ENCODE measurements at places on chromosomes 12 and 14.
A peak's percentile ranks its signal among the peaks of the same experiment; 100 is the strongest.

- no peak for DNase-seq
Observed at GRCh38 chr12:9669019-9669326, 540 bp upstream of the CLEC2D start.

DNA sequence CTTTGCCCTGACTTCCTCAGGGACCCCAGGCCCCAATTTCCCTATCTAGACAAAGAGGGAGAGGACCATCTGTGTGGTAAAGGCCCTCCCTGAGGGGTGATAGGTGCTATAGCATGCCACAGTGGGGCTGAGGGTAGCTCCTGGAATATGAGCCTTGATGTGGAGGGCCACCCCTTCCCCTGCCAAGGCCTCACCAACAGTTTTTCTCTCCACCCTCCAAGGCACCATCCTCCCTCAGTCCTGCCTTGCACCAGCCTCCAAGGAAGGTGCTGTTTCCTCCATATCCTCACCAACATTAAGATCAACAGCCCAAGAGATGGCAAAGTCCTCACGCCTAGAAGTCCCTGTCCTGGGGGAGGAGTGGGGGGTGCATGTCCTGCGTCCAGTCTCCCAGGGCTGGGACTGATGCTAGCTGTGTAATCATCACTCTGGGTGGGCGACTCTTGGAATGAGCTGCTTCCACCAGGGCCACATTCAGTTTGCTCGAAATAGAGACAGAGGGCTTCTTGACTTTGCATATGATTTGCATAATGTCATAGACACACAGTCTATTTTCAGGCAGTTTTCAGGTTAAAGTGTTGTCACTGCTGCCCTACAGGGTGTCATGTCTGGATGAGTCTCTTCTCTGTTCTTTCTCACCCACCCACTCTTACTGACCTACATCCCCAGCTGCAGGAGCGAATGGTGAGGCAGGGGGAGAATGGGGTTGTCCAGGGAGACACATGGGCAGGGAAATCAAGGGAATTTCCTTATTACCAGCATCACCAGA lies 17.4 kb downstream of the ACVRL1 start:
- no peak for DNase-seq

GRCh38 chr14:33897382-33897781 lies 53.5 kb downstream of the EGLN3 start:
- no peak for DNase-seq

GRCh38 chr14:77903221-77903620 lies 103.3 kb downstream of the ADCK1 start:
- no peak for DNase-seq

DNA sequence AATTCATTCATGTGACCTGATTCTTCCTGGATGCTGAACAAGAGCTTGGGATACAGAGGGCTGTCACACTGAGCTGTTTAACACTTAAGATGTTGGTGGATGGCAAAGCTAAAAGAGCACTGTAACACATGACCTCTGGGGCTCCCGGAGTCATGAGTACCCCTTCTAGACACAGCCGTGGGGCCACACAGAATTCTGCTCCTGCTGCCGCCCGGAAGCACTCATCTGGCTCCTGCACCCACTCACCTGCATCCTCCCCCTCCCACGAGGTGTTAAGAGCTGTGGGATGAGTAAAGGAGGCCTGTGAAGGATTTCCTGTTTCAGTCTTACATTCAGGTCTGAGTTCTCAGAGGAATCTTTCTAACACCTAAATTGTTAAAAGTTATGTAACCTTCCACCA lies 78.0 kb upstream of the SSTR1 start:
- no peak for DNase-seq

DNA sequence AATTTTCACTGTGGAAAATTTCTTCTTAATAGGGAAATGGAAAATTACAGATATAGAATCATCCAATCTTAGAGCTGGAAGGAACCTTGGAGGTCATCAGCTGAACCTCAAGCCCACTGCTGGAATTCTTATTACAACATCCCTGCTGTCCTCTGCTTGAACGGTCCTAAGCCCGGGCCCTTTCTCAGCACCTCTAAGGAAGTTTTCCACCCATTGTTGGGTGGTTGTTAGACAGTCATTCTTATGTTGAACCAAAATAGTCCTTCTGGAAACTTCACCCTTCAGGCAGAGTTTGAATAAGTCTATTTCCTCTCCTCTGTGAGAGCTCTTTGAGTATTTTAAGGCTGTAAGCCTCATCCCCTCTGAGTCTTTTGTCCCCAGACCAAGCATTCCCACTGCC lies 70.7 kb downstream of the ZFP36L1 start:
- DNase-seq = no peak

DNA sequence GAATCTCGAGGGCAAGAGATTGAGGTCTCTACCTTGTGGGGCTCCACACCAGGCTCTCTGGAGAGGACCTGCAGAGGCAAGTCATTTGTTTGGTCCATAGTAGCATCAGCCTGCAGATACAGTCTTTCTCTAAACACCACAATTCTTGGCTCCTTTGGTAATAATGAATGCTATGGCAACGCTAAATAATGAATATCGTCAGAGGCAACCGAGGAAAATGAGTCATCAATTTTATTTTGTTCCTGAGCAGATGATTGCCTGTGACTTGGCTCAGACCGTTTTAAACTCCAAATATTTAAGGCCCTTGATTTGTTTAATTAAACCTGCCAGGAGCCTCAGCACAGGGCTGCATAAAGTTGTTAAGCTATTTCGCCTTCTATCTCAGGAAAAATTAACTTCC lies 924.1 kb upstream of the TMEM132C start:
- DNase-seq = no peak

DNA sequence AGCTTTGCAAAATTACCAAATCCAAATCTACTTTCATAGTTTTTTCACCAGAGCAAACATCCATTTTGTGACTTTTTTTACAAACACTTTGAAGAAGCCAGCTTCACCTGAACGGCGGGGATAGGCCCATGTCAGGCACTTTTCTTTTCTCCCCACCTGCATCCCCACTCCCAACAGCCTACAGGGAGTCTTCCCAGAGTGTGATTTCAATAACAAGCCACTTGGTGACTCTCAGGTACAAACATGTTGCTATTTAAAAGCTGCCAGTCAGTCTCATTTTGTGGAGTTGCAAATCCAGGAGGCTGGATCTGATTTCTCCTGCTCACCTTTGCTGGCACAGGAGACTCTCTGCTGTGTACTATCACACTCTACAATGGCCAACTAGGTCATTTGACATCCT lies 285.5 kb downstream of the KCNH5 start:
- no peak for DNase-seq

- DNase-seq = no peak
Observed at GRCh38 chr12:89418228-89418910, 66.1 kb upstream of the DUSP6 start.

- no peak for DNase-seq
Observed at GRCh38 chr12:28192125-28192524, 1.9 kb downstream of the CCDC91 start.

GRCh38 chr14:66493750-66494149 lies 7.6 kb downstream of the CCDC196 start:
- DNase-seq = no peak

DNA sequence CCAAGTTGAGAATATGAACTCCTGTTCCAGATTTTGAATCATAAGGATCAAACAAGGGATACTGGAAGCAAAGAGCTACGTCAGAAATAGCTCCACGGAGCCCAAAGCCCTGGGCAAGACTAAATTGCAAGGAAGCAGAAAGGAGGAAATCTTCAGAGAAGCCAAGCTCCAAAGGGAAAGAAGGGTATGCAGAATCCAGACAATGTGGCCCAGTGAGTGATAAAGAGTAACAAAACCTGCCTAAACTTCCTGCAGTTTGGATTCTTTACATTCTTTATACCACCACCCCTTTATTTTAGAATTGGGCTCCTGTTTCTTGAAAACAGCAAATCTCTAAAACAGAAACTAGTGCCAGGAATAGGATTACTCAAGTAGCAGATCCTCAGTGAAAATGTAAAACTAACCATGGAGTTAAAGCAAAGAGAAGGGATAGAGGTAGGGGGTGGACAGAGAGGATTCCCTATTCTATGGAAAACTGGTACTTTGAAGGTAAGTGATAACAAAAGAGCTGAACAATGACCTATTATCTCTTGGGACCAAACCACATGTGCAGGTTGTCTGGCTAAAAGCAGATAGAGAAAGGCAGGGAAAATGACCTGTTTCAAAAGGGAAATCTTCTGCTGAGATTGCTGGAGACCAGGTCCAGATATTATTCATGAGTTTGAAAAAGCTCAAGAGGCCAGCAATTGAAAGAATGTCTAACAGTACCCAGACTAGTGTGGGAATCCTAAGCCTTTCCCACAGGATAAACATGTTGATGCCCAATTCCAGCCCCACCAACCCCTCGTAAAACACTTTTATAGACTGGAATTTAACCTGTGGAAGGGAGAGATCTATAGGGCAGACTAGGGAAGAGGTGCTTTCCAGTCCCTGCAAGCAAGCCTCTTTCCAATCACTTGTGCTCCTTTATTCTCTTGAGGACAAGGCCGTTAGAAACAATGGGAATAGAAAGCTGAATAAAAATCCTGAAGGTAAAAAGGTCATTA lies 24.5 kb downstream of the MBIP start:
- DNase-seq = no peak

GRCh38 chr14:97930166-97930565 lies 1133.0 kb downstream of the VRK1 start:
- DNase-seq = no peak

DNA sequence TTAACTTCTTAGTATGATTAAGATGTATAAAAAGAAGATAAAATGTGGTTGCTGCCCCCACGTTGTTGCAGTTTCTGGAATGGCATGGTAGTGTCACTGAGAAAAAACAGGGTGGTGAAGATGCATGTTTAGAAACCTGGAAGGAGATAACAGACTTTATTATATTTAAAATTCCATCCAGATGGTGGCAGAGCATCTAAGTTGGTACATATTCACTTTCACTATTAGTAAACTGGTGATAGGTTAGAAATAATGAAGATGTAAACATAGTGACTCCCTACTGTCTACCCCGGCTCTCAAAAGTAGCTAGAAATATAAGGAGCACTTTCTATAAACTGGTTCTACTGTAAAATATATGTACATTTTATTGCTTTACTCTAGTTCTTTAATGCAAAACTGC lies 279.3 kb downstream of the NPAS3 start:
- DNase-seq = no peak

DNA sequence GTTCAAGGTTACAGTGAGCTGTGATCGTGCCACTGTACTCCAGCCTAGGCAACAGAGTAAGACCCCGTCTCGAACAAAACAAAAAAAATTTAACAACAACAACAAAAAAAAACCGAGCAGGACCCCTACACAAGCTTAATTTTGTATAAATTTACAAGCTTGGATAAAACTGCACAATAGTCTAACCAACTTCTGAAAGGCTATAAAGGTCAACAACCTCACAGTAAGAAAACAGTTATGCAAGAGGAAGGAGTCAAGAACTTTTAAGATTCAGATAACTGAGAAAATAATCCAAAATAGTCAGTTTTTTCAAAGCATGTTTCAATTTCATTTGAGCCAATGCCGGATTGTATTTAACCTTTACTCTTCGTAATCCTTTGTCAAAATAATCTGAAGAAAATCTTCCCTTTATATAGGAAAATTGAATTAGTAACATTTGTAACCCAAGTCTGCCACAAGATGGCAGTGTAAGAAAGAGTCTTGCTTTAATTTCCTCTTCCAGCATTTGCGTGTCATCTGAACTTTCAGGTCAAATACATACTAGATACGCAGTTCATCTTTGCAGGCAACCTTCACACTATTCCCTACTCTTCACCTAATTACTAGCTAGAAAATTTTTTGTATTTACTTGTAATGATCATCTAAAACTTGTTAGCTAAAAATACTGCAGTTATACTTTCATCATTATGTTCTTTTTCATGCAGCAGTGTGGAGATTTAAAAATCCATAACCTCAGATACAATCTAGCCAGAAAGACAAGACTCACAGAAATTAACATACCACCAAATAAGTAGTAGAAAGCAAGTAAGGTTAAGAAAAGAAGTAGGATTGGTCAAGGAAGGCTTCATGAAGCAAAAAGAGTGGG lies 5.8 kb downstream of the CCNB1IP1 start:
- peak; percentile 21 for DNase-seq

DNA sequence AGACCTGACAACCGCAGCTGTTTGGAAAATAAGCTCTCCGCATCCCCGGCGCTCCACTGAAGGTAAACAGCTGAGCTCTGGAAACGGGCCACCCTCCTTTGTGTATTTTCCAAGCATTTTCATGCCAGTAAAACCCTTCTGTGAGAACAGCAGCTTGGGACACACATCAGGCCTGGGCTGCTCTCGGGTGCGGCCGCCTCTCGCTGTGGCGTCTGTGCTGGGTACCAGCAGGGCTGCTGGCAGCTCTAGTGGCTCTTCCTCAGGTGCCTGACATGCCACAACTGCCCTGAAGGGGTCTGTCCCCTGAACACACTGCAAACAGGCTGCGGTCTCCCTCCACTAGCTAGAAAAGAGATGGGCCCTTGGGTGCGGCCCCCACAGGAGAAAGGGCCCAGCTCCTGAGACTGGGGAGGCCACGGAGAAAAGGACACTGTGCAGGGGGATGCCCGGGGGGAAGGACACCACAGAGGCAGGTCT lies 96.3 kb downstream of the ITPK1 start:
- DNase-seq = no peak

DNA sequence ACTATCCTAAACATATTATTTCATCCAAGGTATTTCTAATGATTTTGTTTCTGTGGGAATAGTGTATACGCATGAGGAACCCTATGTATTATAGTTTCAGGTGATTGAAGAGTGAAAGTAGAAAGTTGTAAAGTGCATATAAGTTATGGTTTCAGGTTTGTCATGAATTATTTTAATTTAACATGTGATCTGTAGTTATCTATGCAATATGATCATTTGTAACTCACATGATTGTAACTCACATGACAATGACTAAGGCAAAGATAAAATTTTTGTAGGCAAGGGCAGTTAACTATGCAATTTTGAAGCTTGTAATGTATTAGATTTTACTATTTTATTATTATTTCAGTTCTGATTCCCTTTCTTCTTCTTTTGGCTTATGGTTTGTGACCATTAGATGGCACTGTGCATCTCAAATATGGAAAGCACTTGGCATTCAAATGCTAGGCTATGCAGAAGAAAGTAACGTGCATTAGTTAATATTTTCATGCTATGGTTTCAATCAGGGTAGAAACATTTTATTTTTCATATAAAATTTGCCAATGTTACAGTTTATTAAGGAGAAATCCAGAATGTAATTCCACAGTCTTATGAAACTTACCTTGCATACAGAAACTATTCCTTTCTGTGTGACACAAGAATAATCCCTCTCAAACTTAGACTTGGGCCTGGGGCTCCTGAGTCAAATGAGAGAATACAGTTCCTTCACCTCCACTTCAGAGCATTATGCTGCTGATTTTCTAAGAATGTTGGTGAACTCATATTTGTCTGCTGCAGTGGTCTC lies 15.8 kb upstream of the TMEM30B start:
- no peak for DNase-seq

DNA sequence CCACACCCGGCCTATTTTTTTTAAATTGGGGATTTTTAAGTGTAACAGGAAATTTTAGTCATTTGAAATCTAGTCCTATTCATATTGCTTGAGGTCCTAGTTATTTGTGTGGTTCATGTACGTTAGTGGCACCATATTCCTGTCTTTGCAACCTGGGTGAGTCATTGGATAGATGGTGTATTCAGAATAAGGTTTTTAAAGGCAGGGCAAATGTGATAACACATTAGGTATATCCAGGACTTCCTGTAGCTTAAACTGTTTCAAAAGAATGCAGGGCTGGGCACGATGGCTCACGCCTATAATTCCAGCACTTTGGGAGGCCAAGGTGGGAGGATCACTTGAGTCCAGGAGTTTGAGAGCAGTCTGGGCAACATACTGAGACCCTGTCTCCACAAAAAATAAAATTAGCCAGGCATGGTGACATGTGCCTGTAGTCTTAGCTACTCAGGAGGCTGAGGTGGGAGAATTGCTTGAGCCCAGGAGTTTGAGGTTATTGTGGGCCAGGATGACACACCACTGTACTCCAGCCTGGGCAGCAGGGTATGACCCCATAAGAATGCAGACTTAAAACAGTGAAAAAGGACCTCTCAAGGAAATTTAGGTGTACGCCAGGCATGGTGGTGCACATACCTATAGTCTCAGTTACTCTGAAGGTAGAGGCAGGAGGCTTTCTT lies 8.1 kb downstream of the ATP6V0A2 start:
- DNase-seq = no peak

Data from endothelial cell (in vitro differentiated cells).